ENCODE measurements at places on chromosomes 3 and 15.

DNA sequence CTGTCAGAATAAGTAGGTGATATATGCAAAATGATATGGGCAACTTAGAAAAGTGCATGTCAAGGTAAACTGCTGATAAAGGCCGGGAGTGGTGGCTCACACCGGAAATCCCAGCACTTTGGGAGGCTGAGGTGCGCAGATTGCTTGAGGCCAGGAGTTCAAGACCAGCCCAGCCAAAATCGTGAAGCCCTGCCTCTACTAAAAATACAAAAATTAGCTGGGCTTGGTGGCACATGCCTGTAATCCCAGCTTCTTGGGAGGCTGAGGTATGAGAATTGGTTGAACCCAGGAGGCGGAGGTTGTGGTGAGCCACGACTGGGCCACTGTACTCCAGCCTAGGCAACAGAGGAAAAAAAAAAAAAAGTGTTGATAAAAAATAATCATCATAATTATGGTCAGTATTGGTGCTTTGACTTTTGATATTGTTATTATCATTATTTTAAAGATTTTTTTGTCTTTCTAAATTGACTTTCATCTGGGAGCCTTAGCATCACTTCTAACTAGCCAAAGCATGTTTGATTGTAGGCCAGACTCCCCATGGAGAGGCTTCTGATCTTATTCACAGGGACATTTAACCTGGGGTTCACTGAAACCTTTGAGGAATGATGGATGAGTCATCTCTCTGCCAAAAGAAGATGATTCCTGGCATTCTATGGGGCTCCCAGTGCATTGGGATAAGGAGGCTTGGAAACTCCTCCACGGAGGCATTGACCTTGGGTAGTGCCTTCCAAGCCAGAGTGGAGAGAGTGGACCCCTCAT lies 5.6 kb downstream of the ZBTB38 start:
- DNase-seq: no peak

GRCh38 chr3:194787072-194787471 lies 101.4 kb downstream of the FAM43A start:
- no peak for DNase-seq

- no peak for DNase-seq
Measured at GRCh38 chr3:24191801-24192403, 246.8 kb downstream of the NR1D2 start.

GRCh38 chr15:95365511-95366107 lies 964.9 kb upstream of the NR2F2 start:
- no peak for DNase-seq

- peak; percentile 36 for DNase-seq
Measured at GRCh38 chr15:71440489-71441110, 325.3 kb downstream of the THSD4 start.

DNA sequence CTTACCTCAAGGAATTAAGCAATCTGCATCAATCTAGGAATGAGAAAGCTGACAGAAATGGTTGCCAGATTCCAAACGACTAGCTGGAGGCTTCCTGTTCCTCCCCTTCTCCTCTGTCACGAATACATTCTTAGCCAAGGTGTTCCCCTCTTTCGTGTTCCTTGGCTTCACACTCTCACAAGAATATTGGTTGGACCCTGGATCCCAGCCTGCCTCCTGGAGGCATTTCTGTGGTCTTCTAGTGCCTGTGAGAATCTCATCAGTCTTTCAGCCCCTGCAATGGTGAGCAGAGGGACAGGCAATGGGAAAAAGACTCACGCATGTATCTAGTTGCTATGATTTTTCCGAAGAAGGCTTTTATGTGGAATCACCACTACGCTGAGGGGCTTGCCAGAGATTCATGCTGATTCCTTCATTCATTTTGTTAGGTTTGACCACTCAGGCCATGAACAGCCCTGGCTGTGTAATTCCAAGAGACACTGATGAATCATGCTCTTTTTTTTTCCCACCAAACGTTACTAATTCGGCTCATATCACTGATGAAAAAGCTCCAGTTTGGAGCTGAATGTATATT lies 1.6 kb upstream of the P3H2 start:
- DNase-seq: no peak

DNA sequence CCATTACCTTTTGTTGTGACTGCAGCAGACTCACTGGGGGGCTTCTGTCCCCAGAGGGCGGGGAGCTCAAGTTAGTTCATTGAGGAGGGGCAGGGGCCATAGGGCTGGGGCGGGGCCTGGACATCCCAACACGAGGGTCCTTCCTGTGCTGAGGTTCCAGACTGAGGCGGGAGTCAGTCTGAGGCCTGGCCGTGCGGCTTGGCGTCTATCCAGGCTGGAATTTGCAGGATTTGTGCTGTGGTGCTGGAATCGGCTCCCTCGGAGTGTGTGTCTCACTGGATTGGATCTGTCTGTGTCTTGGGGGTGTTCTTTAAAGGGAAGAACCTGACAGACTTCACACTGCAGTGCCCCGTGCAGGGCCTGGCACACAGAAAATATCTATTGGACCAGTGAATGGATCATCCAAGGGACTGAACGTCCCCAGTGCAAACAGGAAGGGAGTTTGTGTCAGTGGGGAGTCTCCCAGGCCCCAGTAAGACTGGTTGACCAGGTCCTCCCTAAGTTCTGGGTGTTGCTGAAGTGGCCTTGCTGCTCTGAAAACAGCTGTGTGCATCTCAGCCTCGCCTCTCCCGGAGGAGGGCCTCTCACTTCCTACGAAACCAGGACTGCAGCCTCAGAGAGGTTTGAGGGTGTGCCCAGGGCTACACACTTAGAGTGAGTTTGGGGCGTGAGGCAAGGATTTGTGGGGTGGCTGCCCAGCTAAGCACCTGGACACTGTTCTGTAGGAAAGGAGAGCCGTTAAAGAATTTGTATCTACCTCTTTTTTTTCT lies 26.1 kb downstream of the GOLGA6L2 start:
- no peak for DNase-seq

- DNase-seq: no peak
Measured at GRCh38 chr3:14489641-14490040, 50.5 kb downstream of the GRIP2 start.

GRCh38 chr3:48397767-48398681 lies 26.0 kb downstream of the FBXW12 start:
- no peak for DNase-seq

- DNase-seq: no peak
Measured at GRCh38 chr3:48694610-48695392, 9.1 kb upstream of the NCKIPSD start.

DNA sequence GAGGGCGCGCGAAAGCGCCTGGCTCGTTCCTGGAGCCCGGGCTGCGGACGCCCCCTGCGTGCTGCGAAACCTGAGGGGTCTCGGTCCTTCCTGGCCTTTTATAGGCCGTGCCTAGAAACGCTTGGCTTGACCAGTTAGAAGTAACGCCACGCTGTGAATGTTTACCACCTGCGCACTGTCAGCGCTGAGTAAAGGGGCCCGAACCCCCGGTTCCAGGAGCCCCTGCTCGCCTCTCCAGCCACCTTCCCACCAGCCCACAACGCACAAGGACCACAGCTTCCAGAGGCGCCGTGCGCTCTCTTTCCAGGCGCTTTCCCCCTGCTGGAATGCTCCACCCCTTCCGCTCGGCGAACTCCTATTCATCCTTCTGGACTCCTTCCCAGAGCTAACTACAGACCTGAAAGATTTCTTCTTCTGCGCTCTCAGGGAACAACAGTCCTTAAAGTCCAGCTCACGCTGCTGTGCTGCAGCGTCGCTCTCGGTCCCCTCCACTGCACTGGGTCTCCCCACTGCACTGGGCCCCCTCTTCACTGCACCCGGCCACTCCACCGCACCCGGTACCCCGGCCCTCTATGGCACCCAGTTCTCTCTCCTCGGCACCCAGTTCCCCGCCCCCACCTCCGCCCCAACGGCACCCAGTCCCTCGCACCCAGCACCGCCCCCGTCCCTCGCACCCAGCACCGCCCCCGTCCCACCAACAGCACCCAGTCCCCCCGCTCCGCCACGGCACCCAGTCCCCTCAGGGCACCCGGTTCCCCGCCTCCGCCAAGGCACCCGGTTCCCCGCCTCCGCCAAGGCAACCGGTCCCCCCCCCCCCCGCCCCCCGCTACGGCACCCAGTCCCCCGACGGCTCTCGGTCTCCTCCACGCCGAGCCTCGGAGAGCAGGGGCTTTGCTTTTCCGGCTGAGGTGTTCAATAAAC lies 69.8 kb downstream of the SQOR start:
- peak; percentile 22 for DNase-seq

DNA sequence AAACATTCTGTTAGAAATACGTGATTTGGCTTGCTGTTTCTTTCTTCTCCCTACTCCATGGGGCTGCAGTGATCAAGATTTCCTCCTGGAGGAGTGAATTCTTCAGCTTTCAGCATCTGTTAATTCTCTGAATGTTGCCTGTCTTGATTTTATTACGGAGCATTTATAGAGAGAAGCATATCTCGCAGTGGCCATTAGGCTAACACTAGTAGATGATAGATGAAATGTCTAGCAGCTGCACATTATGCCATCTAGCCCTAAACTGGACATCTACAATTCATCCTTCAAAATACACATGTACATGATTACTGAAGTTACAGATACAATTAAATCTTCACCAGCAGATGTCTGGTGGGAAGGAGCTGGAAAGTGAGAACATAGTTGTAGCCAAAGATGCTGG lies 769.8 kb upstream of the NECTIN3 start:
- DNase-seq: no peak

DNA sequence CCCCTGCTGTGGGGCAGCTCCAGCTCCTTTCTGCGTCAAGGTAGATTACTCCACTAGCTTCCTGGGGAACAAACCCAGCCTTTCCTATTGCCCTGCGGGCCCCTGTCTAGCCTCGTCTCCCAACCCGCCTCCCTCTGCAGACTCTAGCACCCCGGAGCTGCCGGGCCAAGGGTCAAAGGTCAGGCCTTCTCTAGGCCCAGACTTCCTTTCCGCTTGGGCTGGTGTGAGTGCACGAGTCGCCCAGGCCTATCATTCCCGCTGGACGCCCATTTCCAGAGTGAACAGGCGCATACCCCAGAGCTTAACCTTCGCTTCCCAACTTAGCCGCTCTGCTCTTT lies 11.6 kb upstream of the ONECUT1 start:
- DNase-seq: no peak

- no peak for DNase-seq
Measured at GRCh38 chr15:67085237-67085817, 19.9 kb downstream of the SMAD3 start.

DNA sequence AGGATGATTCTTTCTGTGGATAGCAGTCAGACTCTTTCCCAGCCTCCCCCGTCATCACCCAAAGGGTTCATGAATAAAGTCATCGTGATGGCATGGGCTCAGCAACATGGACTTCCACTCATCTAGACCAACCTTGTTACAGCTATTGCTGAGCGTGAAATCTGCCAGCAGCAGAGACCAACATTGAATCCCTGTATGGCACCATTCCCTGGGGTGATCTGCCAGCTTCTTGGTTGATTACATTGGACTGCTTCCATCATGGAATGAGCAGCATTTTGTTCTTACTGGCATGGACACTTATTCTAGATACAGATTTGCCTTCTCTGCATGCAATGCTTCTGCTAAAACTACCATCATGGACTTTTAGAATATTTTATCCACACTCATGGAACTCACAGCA lies 195.6 kb upstream of the AZI2 start:
- DNase-seq: no peak

DNA sequence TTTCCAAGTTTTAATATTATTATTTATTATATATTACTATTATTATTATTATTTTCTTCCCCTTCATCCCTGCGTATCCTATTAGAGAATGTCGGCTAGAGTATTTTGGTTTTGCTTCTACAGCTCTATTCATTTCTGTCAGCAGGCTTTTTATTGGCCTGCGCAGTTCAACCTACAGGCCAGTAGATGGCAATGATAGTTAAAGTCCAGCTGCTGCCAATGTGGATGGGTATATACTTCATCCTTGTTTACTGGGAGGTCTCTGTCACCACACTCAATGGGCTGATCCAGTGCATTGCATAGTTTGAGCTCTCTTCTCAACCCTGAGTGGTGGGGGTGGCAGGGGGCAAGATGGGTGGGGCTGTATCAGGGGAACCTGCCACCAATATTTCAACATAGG lies 799.8 kb downstream of the NSUN3 start:
- DNase-seq: no peak

GRCh38 chr15:67389975-67390374 lies 131.0 kb upstream of the C15orf61 start:
- no peak for DNase-seq

DNA sequence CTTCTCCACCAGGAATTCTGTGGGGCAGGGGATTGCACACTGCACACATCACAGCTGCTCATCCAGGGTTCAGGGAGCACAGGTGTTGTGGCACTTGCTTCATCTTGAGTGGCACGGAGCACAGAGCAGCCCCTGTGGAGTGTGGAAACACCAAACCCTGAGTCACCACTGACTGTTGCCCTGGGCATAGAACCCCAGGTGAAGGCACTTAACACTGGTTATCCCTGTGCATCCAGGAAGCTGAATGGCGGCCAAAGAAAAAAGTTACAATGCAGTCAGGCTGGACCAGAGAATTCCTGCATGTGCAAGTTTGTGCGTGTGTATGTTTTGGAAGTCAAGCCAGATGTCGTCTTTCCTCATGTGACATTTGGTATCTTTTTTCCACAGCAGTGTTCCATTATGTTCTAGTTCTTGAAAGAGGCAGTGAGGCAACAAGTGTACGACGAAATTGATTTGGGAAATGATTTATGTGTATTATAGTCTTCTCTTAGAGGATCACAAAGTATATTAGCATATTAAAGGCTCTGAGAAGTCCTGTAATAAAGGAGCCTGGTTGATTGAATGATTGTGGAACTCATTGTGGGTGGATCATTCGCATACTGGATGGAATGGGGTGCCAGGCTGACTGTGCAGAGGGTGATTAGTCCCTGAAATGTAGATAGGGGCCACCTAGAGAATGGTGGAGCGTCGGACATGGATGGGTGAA lies 292.3 kb downstream of the TLE3 start:
- DNase-seq: no peak

DNA sequence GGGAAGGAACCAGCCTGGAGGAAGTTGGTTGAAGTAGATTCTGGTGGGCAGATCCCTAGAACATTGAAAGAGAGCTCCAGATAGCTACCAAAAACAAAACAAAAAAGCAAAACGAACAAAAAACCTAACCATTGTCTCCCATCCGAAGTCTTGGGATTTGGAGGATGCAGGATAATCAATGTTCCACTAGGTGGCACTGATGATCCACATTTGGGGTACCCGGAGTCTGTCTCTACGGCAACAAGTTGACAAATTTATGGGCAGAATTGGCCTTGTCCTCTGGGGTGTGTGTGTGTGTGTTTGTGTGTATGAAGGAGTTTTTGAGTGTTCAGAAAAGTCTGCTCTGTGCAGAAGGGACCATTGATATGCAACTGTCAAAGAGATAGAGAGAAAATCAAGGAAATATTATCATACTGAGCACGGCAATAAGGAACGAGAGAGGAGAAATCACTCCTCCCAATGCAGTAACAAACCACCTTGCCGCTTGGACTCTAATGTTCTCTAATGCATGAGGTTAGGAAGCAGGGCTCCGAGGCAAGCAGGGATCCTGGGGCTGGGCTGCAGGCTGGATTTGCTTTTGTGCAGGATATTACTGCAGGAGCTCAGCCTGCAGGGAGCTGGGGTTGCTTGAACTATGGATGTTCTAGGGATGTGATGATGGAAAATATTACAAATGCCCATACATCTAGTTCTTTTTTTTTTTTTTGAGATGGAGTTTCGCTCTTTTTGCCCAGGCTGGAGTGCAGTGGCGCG lies 59.8 kb upstream of the KLHL25 start:
- DNase-seq: peak; percentile 73
